Subcutaneous adipose tissue (tissue), 4 donors: ENCODE measurements at places on chromosomes 3 and 15. TPM values are rescaled to one million over a fixed set of nuclear protein-coding genes. Genes with fewer than 3 reads are reported as not detected.

AKAP13 gene
- 189 TPM for total RNA-seq

CDHR4 gene
- total RNA-seq: not detected

C3orf85 gene
- not detected for total RNA-seq

FOXB1 gene
- not detected for total RNA-seq

IDH3A gene
- 54.1 TPM for total RNA-seq
